RPMI7951 (cell line): ENCODE measurements at places on chromosomes 16 and 17. TPM values are rescaled to one million over a fixed set of nuclear protein-coding genes. Genes with fewer than 3 reads are reported as not detected.

The KIF19 gene
- total RNA-seq: not detected in 2 replicates

The ITGB4 gene
- 0.36 and 0.39 TPM in 2 replicates for total RNA-seq

The CEP20 gene
- total RNA-seq: 59.6 and 75.2 TPM in 2 replicates

The ADAD2 gene
- not detected in 2 replicates for total RNA-seq

The NOG gene
- 0.12 TPM in 1 of 2 replicates, not detected in the other for total RNA-seq

The SLFN14 gene
- total RNA-seq: not detected in 2 replicates

DNA sequence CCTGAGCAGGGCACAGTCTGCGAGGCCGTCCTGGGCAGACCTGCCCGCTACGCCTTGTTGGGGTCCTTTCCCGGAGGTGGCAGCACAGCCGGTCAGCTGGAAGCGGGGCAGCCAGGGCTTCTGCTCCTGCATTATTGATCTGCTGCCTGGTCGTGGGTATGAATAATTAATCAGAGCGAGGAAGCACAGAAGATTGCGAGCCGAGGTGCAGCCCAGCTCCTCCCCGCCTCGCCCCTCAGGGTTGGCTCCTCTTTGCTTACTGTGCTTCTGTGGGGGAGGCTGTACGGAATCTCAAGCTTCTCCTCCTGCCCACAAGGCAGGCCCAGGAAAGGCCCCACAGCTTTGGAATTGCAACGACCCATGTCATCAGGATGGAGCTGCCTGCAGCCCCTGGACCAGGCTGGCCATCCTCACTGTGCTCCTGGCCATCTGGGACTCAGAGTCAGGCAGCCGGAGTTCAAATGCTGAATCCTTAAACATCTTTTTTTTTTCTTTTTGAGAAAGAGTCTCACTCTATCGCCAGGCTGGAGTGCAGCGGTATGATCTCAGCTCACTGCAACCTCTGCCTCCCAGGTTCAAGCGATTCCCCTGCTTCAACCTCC, 25.6 kb downstream of the TRARG1 start:
- no peak for DNase-seq

- DNase-seq: no peak
These were observed 74.9 kb upstream of the HS3ST2 start for GRCh38 chr16:22739077-22739476.

GRCh38 chr16:23676924-23677480, 1.7 kb upstream of the PLK1 start:
- no peak for DNase-seq

DNA sequence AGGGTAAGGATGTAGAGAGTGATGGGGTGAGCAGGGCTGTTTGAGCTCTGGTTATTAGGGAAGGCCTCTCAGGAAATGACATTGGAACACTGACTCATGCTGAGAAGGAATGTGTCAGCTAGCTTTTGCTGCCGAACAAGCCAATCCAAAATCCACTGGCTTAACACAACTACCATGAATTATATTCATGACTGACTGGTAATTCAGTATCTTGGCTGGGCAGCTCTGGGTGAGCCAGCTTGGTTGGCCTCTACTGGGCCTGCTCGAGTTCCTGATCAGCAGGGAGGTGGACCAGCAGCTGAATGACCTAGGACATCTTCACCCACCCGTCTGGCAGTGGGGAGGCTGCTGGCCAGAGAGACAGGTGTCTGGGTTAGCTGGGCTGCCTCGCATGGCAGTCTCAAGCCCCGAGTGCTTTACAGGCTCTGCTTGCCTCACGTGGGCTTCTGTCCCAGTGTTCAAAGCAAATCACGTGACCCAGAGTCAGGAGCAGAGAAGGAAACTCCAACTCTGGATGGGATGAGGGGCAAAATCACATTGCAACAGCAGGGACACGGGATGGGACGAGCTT, 209.4 kb downstream of the KATNIP start:
- DNase-seq: peak; percentile 59
